ENCODE measurements at places on chromosomes 3 and 15.
A peak's percentile ranks its signal among the peaks of the same experiment; 100 is the strongest.

DNA sequence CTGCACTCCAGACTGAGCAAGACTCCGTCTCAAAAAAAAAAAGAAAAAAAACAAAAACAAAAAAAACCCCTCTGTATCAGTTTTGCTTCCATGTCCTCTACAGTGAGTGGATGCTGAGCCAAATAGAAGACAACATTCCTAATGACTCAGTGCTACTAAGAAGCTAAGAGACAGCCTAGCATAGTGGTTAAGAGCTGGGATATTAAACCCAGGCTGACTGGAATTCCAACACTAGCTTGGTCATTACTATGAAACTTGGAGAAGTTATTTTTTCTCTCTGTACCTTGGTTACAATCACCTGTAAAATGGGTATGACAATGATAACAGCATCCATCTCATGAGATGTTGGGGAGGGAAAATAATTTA, 60.9 kb upstream of the PYGO1 start:
- DNase-seq, result no peak

DNA sequence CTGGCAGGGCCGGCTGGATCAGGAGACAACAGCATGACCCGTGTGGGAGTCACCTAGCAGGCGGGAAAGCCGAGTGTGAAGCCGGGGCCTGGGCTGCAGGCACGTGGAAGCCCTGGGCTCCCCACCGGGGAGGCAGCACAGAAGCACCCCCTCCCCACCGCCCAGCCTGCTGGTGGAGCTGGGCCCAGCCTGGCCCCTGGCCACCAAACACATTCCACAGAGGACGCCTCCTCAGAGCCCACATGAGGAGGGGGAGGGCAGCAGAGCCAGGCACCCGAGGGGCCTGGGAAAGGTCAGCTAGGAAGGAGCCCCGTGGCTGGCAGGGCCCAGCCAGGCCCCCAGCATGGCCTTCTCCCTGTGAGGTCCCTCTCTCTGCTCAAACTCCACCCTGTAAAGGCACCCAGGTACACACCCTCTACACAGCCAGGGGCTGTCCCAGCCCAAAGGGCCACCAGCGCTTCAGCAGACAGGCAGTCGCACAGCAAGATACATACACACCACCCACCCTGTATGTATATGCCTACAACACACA, 4.5 kb downstream of the PLXNB1 start:
- no peak for DNase-seq

- DNase-seq, result no peak
Measured at GRCh38 chr15:88636050-88636449, 2.8 kb upstream of the ISG20 start.

- DNase-seq, result peak; percentile 50
Measured at GRCh38 chr3:16658004-16658924, 53.0 kb upstream of the DAZL start.
